ENCODE measurements at places on chromosomes 4 and X.

DNA sequence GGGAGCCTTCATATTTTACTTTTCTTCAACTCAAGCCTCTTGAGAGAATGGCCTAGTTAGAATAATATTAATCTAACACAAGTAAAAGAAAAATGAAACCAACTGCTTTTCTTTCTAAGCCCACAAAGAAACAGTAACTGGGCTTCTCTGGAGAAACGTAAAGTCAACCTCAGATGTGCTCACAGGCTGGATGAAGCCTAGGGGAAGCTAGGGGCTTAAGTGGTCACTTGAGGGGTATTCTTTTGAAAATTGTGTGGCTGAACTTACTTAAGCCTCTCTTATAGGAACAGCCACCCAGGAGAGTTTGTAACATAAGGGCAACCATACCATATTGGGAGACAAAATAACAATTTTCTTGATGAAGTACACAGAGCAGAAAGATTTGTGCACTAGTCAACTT, 279.0 kb downstream of the SPRY1 start:
- no peak for DNase-seq

GRCh38 chr4:74619931-74620702, 174.2 kb downstream of the BTC start:
- DNase-seq = peak; percentile 44

DNA sequence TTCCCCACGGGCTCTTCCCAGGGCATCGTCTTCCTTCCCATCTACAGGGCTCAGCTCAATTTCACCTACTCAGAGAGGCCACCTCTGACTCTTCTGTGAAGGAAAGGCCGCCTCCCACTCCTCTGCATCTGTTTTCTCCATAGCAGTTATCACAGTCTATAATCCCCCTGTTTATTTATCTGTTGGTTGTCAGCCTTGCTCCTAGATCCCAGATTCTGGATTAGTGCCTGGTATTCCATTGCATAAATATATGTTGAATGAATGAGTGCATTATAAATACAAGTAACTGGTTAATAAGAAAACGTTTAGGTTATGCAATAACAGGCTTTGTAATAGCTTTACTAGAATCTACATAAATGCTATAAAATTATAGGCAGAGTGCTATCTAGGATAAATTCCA, 52.9 kb downstream of the NSG1 start:
- DNase-seq = no peak

- peak; percentile 1 for DNase-seq
Measured at GRCh38 chr4:136664988-136665387, 867.3 kb downstream of the PCDH18 start.

GRCh38 chr4:62548108-62548524, 1348.0 kb downstream of the ADGRL3 start:
- no peak for DNase-seq

DNA sequence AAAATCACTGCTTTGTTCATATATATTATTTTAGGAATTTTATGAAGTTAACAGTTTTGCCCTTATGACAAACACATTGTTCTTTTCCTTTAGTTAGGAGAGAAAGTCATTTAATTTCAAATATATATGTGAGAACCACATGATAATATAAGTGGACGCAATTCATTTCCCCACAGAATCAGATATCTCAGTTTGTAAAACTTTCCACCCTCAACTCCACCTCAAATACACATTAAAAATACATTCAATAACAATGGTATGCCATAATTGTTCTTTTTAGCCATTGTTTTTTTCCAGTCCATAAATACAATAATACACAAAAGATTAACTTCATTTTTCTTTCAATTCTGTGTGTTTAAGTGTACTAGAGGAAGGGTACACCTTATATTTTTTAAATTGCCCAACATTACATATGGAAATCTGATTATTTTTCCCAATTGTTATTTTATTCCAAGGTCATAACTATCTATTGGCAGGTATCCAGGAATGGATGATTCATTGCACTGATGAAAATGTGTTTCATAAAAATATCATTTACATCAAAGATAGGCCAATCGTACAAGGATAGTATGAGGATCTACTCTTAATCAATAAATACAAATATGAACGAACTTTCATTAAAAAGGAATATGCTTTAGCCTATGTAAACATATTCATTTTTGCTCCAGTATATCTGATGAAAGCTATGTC, 125.0 kb downstream of the PPP3CA start:
- peak; percentile 42 for DNase-seq

- DNase-seq = no peak
Measured at GRCh38 chr4:13540446-13541175, 3.7 kb downstream of the NKX3-2 start.

DNA sequence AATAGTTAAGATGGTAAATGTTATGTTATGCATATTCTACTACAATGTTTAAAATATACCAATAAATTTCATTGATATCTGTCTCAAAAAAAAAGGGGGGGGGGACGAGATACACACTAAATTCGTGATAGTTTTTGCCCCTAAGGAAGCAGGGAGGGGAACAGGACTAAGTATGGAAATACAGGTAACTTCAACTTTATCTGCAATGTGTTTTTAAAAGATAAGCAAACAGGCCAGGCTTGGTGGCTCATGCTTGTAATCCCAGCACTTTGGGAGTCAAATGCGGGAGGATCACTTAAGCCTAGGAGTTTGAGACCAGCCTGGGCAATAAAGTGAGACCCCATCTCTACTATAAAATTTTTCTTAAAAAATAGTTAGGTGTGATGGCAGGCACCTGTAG, 13.4 kb upstream of the CLOCK start:
- DNase-seq = no peak

DNA sequence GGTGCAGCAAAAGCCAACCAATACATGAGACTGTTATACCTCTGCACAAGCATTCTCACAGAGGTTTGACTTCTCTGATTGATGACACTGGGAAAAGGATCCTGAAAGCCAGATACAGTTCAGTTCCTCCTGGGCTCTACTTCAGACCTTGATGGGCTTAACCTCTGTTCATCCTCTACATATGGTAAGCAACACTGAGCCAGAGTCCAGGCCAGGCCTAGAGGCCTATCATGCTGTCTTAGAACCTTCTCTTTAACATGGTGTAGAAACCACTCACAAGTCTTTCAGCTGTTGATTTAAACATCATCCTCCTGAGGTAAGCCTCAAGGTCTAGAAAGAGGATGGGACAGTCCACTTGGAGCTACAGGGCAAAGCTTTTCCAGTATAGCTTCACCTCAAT, 9.2 kb downstream of the MAD2L1 start:
- no peak for DNase-seq

GRCh38 chr4:184939978-184940377, 78.3 kb upstream of the HELT start:
- DNase-seq = no peak

DNA sequence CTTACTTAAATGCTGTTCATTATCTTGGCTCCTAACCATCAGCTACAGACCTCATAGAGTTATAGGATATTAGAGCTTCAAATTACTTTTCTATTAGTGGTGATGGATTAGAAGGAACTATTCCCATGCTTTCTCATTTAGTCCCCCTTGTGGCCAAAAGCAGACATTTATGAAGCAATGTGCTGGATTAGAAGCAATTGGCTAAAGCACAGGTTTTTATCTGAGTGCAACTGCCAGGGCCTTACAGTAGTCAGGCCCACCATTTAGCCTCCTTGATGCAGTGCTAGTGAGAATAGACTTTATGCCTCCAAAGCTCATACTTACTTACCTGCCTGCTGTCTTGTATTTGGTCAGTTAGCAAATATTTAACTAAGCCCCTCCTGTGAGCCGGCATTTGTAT, 93.0 kb downstream of the TSPAN7 start:
- DNase-seq = peak; percentile 39

DNA sequence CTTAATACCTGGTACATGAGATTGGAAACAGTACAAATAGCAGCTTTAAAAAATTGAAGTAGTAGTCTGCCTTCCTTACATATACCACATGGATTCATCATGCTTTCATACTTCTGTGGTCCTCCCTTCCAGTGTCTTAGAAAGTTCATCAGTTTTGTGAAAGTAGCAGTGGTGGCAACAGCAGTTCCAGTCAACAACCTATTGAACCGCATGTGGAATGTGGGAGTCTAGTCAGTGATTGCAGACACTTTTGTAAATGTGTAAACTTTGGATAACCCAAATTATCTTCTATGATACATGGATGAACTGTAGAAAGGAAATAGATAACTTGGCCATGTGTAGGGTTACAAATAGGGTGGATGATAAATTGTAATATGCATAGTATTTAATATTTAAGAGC, 34.1 kb downstream of the FNIP2 start:
- DNase-seq = no peak

- DNase-seq = no peak
Measured at GRCh38 chrX:38970074-38970473, 168.8 kb downstream of the MID1IP1 start.

- DNase-seq = no peak
Measured at GRCh38 chr4:55337944-55338343, 8.1 kb upstream of the SRD5A3 start.

GRCh38 chrX:38178396-38178795, 42.3 kb downstream of the SRPX start:
- DNase-seq = no peak

- peak; percentile 14 for DNase-seq
Measured at GRCh38 chr4:42965326-42965725, 72.8 kb downstream of the GRXCR1 start.

DNA sequence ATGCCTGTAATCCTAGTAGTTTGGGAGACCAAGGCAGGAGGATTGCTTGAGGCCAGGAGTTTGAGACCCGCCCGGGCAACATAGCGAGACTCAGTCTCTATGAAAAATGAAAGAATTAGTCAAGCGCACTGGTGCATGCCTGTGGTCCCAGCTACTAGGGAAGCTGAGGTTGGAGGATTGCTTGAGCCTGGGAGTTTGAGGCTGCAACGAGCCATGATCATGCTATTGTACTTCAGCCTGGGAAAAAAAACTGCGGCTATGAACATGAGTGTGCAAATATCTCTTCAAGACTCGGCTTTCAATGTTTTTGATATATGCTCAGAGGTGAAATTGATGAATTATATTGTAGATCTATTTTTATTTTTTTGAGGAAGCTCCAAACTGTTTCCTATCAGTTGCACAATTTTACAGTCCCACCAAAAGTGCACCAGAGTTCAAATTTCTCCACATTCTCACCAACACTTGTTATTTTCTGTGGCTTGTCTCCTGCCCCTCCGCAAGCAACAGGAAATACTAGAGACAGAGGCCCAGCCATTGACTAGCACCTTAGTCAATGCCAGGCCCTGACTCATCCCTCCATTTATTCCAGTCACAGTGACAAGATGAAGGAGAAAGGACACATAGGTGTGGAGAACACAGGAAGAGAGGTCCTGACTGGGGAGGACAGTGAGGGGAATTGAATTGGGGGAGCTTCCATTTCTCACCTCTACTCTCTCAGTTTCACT, 33.1 kb upstream of the ZNF41 start:
- peak; percentile 73 for DNase-seq

- no peak for DNase-seq
Measured at GRCh38 chrX:38861489-38861888, 60.2 kb downstream of the MID1IP1 start.

DNA sequence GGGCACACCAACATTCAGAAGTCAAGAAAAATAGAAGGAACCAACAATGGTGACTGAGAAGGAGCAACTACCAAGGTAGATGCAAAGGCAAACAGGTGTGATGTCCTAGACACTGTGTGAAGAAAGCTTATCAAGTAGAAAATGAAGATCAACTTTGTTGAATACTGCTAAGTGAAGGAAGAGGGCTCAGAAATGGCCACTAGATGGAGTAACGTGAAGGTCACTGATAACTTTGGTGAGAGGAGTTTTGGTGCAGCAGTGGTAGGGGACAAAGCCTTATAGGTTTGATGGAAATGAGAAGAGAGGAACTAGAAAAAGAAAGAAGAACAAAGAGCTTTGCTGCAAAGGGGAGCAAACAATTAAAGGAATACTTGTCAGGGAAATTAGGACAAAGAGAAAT, 23.5 kb downstream of the OTC start:
- peak; percentile 15 for DNase-seq

GRCh38 chr4:53618321-53618720, 27.0 kb upstream of the LNX1 start:
- DNase-seq = no peak

DNA sequence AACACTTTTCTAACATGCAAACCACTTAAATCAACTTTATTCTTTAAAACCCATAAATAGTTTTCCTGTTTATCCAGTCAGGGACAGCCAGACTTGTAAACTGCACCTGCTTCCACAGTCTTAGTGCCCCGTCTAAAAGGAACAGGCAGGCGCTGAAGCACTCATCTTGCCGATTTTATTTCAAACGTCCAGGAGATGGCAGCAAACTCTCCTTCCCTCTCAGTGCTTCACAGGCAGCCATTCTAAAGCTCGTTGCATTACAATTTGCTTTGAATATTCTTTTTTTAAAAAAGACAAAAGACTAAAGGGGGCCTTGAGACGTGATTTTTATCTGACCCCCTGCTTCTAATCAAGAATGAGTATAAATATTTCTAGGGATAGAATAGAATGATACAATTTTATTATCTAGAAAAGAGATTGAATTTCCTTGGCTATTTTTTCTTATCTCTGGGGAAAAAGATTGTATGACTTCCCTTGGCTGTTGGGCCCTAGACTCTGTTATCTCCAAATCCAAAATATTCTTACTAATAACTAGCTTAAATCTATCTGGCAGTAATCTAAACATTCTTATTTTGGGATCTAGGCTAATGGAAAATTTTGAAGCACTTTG, 93.6 kb upstream of the MYOZ2 start:
- peak; percentile 76 for DNase-seq

DNA sequence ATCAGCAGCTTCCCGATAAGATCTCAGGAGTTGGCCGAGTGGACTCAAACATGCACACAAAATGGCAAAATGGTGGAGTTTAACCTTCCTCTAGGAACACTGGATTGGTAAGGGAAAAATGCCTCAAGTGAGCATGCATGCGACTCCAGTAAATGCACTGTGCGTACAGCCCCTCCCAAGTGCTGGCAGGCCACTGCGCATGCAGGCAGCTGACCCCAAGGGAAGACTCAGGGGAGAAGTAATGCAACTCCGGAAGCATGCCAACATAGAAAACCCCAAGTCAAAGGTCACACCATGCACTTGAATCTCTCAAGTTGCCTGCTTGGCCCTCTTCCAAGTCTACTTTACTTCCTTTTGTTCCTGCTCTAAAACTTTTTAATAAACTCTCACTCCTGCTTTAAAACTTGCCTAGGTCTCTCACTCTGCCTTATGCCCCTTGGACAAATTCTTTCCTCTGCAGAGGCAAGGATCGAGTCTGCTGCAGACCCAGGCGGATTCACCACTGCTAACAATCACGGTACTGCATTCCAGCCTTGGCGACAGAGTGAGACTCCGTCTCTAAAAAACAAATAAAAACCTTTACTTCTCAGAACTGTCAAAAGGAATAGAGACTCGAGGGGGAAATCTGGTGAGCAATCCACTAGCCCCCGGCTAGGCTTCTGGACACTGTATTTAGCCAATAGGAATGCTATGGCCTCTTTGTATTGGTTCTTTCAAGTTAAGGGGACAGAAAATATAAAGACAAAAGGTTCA, 33.5 kb downstream of the NYX start:
- DNase-seq = no peak

GRCh38 chrX:71823391-71824057, 60.4 kb downstream of the CXorf49B start:
- no peak for DNase-seq

Measured in bronchial epithelial cell (primary cell).